ENCODE measurements at places on chromosomes 7 and 10.

GRCh38 chr10:57917019-57917418 is 350.7 kb downstream of the IPMK start:
- H3K4me1 ChIP-seq: no peaks in the 10 kb centered on the region
- H3K36me3 ChIP-seq: no peaks in the 10 kb centered on the region
- DNase-seq: no peak

DNA sequence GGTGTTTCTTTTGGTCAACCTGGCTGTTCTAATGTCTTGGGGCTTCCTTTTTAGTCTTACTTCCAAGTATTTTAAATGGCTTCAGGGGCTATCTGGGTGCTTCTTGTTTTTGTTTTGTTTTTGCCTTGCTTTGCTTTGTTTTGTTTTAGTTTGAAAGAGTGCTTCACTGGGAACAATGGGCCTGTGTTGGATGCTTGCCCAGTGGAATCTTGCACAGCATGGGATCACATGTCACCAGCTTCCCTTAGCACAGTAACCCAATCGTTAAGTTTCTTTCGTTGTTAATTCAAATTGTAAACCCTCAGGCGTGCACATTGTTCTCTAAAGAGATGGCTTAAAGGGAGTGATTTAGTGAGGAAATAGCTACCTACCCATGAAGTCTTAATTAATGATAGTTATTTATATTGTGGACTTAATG is 8.9 kb downstream of the COL17A1 start:
- no peak overlapping the region for H3K4me3 ChIP-seq
- H3K36me3 ChIP-seq: no peaks in the 10 kb centered on the region
- H3K4me1 ChIP-seq: peaks cover 6% of the 10 kb centered on the region
- DNase-seq: peak; percentile 76

DNA sequence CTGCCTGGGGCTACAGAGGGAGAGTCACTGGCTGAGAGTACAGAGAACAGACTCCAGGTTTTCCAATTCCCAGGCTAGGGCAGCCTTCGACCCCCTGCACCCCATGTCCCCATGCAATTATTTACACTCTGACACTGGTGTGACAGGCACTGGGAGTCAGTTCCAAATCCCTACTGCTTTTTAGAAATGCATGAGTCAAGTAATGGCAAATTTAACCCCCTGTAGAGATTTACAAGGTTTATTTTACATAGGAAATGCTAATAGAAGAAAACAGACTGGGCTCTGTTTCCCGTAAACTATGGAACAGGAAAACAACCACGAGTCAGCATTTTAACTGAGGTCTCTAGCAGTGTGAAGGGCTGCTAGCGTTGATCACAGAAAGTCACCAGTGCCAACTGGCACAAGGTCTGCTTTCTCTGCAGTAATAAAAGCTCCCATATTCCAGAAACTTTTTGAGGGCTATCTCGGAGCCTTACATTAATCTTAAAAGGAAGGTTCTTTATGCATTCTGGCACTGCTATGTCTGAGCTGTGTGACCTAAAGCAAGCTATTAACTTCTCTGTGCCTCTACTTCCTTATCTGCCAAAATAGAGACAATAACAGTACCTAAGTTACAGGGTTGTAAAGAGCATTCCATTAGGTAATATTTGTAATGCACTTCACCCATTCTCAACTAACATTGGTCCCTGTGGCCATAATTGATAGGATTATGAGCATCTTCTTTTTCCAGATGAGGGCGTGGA is 28.2 kb downstream of the NOD1 start:
- no peak for DNase-seq
- H3K36me3 ChIP-seq: peaks cover 63% of the 10 kb centered on the region
- H3K27me3 ChIP-seq: no peaks in the 10 kb centered on the region
- H3K4me1 ChIP-seq: no peaks in the 10 kb centered on the region

GRCh38 chr10:82821043-82821442 is 946.0 kb downstream of the NRG3 start:
- no peaks in the 10 kb centered on the region for H3K27me3 ChIP-seq
- H3K4me3 ChIP-seq: no peak overlapping the region
- DNase-seq: no peak

- H3K27ac ChIP-seq: no peak overlapping the region
- H3K4me1 ChIP-seq: no peaks in the 10 kb centered on the region
- no peak for DNase-seq
- H3K27me3 ChIP-seq: no peaks in the 10 kb centered on the region
- no peak overlapping the region for H3K4me3 ChIP-seq
- H3K36me3 ChIP-seq: no peaks in the 10 kb centered on the region
Observed at GRCh38 chr7:86942995-86943394, 116.5 kb downstream of the ELAPOR2 start.

DNA sequence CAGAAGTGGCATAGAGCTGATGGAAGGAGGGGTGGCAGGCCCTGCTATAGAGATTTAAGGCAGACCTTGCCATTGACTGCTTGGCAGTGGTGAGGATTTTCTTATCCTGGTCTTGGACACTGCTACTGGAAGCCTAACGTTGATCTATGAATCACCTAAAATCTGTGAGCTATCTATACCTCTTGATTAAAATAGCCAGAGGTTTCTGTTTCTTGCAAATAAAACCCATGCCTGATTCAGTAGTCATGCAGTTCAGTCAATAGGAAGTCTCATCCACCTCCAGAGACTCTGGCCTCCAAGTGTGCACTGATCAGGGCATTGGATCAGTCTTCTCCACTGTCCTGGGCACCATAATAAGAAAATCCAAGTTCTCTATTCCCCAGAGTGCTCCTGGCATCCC is 286.5 kb downstream of the PTEN start:
- H3K36me3 ChIP-seq: no peaks in the 10 kb centered on the region
- H3K4me1 ChIP-seq: no peaks in the 10 kb centered on the region
- no peaks in the 10 kb centered on the region for H3K27me3 ChIP-seq
- no peak for DNase-seq
- H3K4me3 ChIP-seq: no peak overlapping the region
- H3K27ac ChIP-seq: no peak overlapping the region

DNA sequence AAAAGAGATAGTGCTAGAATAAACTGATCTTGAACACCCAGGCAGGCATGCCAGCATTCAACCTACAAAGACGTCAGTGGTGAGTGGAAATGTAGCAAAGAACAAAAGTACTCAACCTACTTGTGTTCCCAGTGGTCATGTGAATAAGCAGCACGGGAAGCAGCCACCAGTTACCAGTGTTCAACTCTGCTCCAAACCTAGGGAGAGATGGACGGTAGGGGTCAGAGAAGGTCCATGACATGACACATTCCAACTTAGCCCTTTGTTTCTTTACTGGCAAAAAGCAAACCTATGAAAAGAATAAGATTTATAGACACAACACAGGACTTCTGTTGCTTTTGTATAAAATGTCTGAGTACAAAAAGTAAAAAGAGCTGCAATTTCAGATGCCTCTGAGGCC is 511.4 kb downstream of the XPNPEP1 start:
- no peak for DNase-seq
- H3K4me1 ChIP-seq: no peaks in the 10 kb centered on the region
- H3K27me3 ChIP-seq: no peaks in the 10 kb centered on the region

- H3K36me3 ChIP-seq: no peaks in the 10 kb centered on the region
- no peak overlapping the region for H3K27ac ChIP-seq
- no peak for DNase-seq
- no peaks in the 10 kb centered on the region for H3K4me1 ChIP-seq
- no peak overlapping the region for H3K4me3 ChIP-seq
Observed at GRCh38 chr10:58065529-58065815, 202.2 kb downstream of the IPMK start.

DNA sequence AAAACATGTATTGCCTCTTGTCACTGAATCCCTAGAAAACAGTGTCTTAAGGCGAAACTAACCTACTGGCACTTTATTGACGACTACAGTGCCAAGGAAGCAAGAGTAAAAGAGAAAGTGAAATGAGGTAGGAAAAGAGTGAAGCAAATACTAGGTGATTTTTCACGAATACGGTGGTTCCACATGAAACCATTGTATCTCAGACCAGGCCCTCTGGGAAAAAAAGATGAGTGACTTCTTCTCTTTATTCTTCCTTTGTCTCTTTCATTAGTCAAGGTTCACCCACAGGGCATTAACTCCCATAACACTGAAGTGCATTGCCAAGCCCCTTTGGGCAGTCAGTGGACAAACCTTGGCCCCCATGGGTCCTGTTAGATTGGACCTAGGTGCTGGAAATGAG is 16.2 kb upstream of the MACC1 start:
- H3K36me3 ChIP-seq: no peaks in the 10 kb centered on the region
- H3K4me3 ChIP-seq: no peak overlapping the region
- H3K27me3 ChIP-seq: no peaks in the 10 kb centered on the region
- no peaks in the 10 kb centered on the region for H3K4me1 ChIP-seq
- no peak for DNase-seq
- H3K27ac ChIP-seq: no peak overlapping the region

DNA sequence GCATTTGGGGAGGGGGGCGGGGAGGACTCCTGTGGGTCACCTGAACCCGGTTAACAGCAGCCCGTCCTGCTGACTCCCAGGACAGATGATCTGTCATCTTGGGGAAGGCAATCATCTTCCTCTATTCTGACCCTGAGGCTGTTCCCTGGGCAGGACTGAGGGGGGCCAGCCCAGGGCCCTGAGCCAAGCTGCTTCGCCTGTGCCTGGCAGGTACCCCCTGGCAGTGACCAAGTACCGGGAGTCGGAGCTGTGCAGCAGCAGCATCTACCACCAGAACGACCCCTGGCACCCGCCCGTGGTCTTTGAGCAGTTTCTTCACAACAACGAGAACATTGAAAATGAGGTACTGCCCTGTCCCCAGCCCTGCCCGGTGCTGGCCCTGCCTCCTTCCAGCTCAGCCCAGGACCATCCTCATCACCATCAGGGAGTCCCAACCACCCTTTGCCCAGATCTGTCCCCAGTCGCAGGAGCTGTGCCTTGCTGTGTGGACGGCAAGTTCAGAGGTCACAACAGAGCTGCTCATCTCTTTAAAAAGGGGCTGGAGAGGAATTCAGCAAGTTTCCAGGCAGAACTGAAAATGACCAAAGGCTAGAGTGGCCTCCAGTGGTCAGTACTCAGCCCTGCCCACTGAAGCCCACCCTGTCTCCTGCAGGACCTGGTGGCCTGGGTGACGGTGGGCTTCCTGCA is 8.1 kb downstream of the AOC1 start:
- peaks cover 35% of the 10 kb centered on the region for H3K36me3 ChIP-seq
- peaks cover under 1% of the 10 kb centered on the region for H3K4me1 ChIP-seq
- no peaks in the 10 kb centered on the region for H3K27me3 ChIP-seq
- no peak for DNase-seq
- no peak overlapping the region for H3K4me3 ChIP-seq

Measured in large intestine (tissue), 12 donors.